ENCODE measurements at places on chromosomes 16 and 17.

DNA sequence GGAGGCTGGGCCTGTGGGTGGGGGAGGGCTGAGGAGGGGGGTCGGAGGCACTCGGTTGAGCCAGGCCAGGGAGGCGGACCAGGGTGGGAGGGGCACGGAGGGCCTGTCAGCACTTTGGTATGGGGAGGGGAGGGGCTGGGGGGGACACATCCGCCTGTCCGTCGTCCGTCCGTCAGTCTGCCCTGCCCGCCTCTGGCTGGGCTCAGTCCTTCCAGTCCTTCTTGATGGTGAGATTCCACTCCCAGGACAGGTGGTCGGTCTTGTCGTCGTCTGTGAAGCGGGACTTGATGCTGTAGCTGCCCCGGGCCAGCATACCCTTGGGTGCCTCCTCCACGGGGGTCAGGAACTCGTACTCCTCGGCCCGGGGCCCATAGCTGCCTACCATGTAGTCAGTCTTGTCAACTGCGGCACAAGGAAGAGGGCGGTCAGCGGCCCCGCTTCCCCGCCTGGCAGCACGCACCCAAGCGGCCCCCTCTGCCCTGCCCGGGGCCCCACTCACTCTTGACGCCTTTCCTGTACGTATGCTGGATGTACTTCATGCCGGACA is 2.4 kb downstream of the ARHGDIA start:
- no peak for DNase-seq

DNA sequence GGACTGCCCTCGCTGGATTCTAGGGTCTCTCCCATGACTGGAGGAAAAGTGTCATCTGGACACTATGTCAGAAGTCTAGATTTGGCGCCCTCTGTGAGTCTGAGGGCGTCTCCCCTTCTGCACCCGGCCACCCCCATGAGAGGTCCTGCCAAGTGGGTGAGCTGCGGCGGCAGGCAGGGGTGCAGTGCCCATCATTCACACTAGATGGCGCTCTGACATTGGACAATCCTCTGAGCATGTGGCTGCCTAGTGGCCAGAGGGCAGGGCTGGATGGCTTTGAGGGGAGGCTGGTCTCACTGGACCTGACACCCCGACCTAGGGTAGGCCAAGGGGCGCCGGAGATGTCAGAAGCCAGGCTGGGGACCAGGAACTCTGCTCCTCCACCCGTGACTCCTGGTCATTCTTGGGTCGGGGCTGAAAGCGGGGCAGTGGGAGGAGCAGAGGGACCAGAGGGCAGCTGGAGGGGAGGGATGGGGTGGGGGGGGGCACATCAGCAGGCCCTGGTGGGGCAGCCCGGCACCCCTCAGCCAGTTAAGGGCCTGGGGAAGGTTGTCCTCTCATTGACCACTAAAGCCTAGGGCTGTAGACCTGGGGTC is 28.0 kb downstream of the MRM1 start:
- peak; percentile 74 for DNase-seq

- DNase-seq: no peak
These were observed 152.6 kb downstream of the MAP2K6 start for GRCh38 chr17:69567130-69567529.

DNA sequence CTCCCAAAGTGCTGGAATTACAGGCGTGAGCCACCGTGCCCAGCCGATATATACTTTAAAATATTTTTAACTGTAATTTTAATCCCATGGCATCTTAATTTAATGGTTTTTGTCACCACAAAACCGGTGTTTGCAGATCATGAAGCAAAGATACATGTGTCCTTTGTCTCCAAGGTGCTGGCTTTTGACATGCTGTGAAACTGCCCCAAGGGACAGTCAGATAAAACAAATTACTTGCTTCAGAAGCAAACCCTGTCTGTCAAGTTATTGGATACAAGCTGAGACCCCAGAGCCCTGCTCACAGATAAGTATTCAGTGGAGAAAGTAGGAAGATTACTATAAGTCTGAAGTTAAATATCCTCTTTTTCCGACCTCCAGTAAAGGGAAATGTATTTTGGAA is 39.8 kb downstream of the ARL4D start:
- no peak for DNase-seq

GRCh38 chr17:80372456-80372855 is 42.5 kb upstream of the ENDOV start:
- DNase-seq: no peak

GRCh38 chr17:55347341-55347740 is 74.3 kb downstream of the MMD start:
- DNase-seq: no peak

DNA sequence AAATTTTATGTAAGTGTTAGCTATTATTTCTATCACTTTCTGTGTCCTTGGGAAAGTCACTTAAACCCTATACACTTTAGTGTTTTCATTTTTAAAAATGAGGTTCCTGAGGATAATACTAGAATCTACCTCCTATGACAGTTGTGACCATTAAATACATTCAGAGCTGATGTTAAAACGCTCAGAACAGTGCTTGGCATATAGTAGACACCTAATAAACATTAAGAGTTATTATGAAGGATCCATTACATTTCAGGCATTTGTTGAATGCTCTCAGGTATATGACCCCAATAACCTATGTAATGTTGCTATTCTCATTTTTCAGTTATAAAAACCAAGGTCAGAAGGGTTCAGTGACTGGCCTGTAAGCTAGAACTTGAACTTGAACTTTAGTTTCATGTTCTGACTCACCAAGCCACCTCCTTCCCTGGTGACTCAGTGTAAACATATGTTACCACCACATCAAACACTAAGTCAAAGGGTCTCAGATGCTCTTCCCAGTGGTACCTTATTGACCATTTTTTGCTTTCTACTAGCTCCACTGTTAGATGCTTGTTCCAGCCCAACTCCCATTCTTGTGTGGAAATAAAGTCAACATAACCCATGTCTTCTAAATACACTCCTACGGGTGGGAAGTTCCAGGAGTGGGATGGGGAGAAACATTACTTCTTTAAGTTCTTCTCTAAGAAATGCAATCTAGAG is 47.6 kb downstream of the HSD17B2 start:
- no peak for DNase-seq

DNA sequence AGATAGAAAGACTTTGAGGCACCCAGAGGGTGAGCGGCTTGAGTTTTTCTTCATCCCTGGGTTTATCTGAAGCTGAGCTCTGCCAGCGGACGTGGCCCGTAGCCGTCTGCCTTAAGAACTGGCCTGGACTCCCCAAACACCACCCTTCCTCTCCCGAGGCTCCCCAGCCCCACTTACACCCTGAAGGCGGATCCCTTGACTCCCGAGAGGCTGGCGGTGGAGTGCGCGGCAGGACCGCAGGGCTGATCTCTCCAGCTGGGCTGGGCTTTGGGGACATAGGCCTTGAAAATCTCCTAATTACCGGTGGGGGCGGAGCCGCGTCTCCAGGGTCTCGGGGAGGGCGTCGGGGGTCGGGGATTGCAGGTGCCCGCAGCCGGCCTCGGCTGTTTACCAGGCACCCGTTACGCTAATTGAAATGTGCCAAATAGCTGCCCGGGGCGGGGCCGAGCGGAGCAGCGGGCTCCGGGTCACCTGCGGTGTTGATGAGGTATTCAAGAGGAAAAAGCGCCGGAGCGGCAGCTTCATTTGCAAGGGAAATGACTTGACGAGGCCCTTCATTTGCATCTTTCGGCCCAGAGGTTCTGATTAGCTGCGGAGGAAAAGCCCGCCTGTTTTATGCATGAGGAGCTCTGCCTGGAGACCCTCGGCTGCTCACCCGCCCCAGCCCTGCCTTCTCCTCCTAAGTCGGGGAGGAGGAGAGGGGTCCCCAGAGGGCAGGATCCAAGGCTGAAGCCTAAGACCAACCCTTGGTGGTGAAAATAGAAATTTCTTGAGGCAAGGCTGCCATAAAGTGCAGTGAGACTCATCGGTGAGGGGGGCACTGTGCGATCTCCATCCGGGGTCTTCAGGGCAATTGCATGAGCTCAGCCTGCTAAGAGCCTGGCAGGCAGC is 100.7 kb downstream of the MGAT5B start:
- DNase-seq: peak; percentile 91
